Activated CD4-positive, alpha-beta T cell treated with anti-CD3 and anti-CD28 coated beads, Interleukin-2, amount 50 U/mL, for 4 hours (primary cell): ENCODE measurements at places on chromosomes 1 and 21.
A peak's percentile ranks its signal among the peaks of the same experiment; 100 is the strongest.

DNA sequence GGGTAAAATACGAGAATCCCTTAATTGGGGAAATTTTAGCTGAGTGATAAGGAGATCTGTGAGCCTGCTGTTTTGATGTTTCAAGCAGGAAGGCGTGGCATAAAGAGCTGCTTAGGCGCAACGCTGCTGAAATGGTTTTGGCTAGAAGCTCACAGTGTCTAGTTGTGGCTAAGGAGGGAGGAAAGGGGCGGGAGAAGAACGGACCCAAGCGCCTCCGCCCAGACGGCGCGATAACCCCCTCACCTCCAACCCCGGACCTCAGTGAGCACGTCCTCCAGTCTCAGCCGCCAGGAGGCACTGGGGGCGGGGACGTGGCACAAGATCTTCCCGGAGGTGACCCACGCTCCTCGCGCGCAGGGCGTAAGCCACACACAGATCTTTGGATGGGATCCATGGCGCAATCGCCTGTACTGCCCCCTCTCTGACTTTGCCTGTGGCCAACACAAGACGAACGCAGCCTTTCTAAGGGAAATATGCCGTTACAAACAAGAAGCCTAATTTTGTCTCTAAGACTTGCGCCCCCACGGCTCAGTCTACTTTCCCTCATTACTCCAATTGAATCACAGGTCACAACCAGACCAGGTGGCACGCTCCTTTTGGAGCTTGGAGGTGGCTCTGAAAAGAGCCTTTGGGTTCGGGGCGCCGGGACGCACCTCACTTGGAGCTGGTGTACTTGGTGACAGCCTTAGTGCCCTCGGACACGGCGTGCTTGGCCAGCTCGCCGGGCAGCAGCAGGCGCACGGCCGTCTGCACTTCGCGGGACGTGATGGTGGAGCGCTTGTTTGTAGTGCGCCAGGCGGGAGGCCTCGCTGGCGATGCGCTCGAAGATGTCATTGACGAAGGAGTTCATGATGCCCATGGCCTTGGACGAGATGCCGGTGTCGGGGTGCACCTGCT lies 23.4 kb upstream of the RNF187 start:
- peak; percentile 20 for DNase-seq

GRCh38 chr1:157380523-157380922 lies 171.8 kb downstream of the FCRL5 start:
- no peak for DNase-seq

GRCh38 chr1:218164111-218164929 lies 120.8 kb upstream of the RRP15 start:
- no peak for DNase-seq

DNA sequence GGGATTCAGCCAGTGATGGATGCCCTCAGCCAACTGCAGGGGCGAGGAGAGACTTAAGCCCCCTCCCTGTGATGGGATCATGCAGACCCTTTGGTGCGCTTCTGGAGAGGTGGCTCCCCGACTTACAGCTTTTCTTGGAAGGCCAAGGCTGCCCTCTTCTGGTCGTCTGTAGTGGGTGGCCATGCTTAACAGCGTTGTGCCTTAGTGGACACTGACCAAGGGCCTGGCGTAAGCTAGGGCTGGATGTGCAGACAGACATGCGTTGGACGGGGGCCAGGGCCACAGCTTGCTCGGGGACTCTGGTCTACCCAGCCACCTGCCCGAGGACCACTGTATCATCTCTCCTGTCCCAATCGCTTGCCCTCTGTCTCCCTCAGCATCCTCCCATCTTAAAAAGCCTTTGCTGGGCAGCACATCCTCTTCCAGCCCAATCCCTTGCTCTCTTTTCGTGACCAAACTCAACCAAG lies 5.5 kb downstream of the AZIN2 start:
- no peak for DNase-seq

- DNase-seq = no peak
These were observed 119.7 kb downstream of the PLPPR4 start for GRCh38 chr1:99384021-99384420.

DNA sequence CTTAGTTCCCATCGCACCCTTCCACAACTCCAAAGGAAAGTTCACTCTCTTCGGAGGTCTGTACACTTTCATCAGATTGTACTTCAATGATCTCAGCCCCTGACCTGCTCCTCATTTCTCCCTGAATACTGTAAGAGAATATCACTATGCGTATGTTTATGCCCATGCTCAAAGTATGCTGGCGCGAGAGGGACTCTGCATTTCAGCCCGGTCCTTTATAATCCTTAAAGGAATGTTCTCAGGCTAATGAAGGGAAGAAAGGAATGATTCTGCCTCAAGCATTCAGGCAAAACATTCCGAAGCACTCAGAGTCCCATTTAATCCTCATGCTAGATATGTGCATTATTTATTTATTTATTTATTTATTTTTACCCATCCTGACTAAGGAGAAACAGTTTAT lies 76.8 kb downstream of the PLD5 start:
- no peak for DNase-seq

- no peak for DNase-seq
These were observed at the start of gene SGIP1 for GRCh38 chr1:66533804-66534740. Gene SGIP1, plus strand, starts transcription at chr1:66534153. Its CDS starts 206 bp downstream, at chr1:66534359.

DNA sequence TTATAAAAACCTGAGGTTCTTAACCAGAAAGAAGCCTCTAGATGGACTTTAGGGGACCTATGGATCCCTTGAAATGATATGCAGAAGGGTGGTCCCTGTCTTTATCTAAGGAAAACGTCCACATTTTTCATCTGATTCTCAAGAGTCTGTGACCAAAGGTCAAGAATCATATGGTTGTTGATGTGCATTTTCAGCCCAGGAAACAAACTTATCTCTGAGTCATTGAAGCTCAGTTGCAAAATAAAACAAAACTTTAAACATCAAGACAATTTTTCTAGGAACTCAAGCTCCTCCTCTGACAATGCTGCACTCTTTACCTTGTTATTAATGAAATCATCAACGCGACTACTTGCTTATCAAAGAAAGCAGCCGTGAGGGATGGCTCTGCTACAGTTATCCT lies 83.3 kb downstream of the TIAM1 start:
- no peak for DNase-seq

GRCh38 chr1:36879613-36880012 lies 154.7 kb downstream of the GRIK3 start:
- no peak for DNase-seq

DNA sequence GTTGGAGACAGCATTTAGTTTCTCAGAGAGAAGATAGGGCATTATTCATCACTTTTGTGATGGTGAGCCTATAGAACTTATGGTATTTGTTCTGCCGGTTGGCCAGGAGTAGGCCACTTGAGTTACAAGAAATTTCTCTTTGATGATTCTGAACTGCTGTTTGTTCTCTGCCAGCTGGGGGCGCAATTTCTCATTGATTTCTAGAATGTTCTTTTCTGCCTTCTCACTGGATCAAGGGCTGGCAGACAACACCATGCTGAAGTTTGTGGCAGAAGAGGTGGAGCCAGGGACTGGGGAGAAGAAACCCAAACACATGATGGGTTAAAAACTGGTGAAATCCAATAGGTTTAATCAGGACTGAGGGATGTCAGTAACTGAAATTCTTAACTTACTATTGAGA lies 360.6 kb downstream of the FAM72C start:
- DNase-seq = no peak

GRCh38 chr1:66267201-66267940 lies 266.6 kb upstream of the SGIP1 start:
- no peak for DNase-seq

DNA sequence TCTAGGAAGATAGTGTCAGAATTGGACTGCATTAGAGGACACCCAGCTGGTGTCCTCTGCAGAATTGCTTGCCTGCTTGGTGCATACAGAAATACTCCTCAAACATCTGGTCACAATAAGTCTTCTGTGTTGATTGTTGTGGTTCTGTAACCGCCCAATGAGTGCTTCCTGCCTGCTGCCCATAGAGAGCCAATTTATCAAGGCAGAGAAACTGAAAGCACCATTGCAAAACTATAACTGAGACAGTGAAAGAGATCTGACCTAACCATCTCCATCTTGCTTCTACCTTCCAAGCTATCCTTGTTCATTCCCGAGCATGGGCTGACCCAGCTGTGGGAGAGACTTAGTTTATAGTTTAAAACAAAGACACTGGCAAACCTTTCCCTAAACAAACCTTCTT lies 462.4 kb upstream of the RGS18 start:
- no peak for DNase-seq

DNA sequence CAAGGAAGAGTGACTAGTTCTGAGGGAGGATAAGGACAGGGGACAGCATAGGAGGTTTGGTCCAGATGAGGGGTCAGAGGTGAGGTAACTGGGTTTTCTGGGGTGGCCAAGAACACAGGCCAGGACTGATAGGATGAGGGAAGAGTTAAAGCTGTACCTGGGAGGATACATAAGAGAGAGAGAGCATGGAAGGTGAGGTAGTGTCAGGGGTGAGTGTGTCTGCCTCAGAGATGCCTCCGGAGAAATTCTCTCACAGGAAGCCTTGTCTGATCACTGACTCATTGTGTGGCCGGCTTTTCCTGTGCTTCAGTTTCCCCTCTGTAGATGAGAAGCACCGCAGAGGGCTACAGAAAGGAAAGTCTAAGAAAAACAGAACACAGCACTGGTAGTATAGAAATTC lies 40.2 kb downstream of the FASLG start:
- DNase-seq = peak; percentile 78

DNA sequence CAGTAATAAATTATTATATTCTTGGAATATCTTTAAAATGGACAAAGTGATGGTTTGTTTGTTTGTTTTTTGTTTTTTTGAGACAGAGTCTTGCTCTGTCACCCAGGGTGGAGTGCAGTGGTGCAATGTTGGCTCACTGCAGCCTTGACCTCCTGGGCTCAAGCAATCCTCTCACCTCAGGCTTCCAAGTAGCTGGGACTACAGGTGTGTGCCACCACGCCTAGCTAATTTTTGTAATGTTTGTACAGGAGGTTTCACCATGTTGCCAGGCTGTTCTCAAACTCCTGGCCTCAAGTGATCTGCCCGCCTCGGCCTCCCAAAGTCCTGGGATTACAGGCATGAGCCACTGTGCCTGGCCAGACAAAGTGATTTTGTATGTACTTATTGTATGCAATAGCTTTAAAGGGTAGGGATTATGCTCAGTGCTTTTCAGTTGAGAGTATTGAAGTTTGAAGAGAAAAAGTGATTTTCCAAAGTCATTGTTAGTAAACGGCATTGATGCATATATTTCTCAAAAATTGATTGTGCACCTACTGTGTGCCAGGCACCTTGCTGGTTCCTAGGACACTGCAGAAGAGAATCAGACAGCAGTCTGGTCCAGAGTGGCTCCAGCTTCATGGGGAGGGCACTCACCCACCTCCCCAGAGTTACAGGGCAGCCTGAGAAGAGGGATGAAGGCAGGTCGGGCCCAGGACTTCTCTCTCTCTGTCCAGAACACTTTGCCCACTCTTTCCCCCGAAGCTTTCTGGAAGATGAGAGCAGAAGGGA lies 34.2 kb upstream of the TTC22 start:
- no peak for DNase-seq

DNA sequence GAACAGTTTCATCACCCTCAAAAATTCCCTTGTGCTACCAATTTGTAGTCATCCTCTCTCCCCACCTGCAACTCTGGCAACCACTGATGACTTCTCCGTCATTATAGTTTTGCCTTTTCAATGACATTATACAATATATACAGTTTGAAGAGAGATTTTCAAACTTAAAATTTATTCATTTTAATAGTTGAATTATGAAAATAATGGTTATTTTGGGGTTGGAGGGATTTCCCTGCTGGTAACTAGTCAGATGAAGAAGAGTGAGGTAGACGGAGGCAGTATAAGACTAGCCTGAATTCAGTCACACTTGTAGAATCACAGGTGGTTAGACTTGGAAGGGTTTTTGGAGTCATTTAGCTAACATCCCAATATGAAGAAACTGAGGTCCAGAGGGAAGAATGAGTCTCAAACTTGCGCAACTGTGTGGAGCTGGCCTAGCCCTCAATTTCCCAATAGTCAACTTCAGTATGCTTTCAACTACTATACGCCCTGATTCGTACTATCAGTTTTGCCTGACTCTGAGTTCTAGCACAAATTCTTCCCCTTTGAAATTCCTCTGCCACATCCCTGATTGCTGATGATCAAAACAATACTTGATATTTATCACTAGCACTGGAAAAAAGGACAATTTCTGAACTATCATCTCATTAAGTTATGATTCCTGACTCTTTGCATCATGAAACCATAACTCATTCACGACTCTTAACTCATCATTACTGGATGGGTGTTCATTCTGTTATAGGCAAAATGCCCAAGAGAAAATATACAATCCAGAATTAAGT lies 54.2 kb downstream of the VANGL2 start:
- no peak for DNase-seq

GRCh38 chr1:199272139-199272544 lies 633.3 kb downstream of the PTPRC start:
- DNase-seq = no peak

DNA sequence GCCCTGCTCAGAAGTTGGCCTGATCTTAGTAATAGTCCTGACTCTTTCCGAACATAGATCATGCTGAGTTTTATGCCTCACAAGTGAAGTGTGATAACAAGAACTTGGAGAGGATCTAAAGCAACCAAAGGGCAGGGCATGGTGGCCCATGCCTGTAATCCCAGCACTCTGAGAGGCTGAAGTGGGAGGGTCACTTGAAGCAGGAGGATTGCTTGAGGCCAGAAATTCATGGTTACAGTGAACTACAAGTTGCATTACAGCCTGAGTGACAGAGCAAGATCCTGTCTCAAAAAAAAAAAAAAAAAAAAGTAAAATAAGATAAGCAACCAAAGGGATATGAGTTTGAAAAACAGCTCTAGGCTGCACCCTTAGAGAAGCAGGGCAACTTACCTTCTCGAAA lies 18.5 kb upstream of the BCL9 start:
- no peak for DNase-seq

GRCh38 chr1:71014178-71014579 lies 33.4 kb downstream of the PTGER3 start:
- no peak for DNase-seq

DNA sequence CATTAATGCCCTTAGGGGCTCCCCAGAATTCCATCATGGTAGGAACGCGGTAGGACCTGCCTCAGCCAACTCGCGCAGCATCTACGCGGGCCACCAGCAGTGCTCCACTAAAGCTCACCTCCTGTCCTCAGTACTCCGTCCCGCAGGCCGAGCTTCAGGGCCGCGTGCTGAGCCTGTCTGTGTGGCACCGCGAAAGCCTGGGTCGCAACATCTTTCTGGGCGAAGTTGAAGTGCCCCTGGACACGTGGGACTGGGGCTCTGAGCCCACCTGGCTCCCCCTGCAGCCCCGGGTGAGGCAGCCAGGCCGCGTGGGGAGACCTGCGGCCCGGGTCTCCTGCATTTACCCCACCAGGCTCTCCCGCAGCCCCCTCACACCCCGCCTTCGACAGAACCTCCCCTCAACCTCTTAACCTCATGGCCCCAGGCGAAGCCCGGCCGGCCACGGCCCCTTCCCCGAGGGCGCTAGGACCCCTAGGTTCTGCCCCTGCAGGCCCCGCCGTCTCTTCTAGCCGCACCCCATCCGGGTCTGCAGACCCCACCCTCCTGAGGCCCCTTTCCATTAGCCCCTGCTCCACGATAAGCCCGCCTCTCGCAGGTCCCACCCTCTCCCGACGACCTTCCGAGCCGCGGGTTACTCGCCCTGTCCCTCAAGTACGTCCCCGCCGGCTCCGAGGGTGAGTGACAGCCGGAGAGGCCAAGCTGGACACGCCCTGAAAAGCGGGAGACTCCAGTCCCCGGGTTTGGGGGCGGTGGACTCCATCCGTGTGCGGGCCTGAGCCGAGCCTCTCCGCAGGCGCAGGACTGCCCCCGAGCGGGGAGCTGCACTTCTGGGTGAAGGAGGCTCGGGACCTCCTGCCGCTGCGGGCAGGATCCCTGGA lies 9.1 kb downstream of the SYTL1 start:
- DNase-seq = no peak

- DNase-seq = no peak
These were observed 64.8 kb downstream of the TP53BP2 start for GRCh38 chr1:223780949-223781348.
